PC-3 (cell line): ENCODE measurements at places on chromosomes 3 and 15. TPM values are rescaled to one million over a fixed set of nuclear protein-coding genes. Genes with fewer than 3 reads are reported as not detected.

The UROC1 gene
- not detected in 2 replicates for total RNA-seq

The TERC gene
- total RNA-seq = 544 and 737 TPM in 2 replicates

The SPTSSB gene
- 78.0 and 144 TPM in 2 replicates for total RNA-seq

The RASGRP1 gene
- not detected in 2 replicates for total RNA-seq

The PDZRN3 gene
- total RNA-seq = not detected in 2 replicates

The AADACL2 gene
- not detected in 2 replicates for total RNA-seq

The NR2E3 gene
- 0.35 and 0.77 TPM in 2 replicates for total RNA-seq

The SKOR1 gene
- total RNA-seq = 0.11 and 0.35 TPM in 2 replicates

The PTPRG gene
- 0.29 and 0.73 TPM in 2 replicates for total RNA-seq

The VEPH1 gene
- 11.5 and 27.3 TPM in 2 replicates for total RNA-seq

The SETMAR gene
- 12.8 and 17.5 TPM in 2 replicates for total RNA-seq

The CDCP1 gene
- 120 and 124 TPM in 2 replicates for total RNA-seq

The GRAMD2A gene
- 0.07 TPM in 1 of 2 replicates, not detected in the other for total RNA-seq

The GABRA5 gene
- total RNA-seq = not detected in 2 replicates

The IMPG2 gene
- total RNA-seq = 0.17 and 0.18 TPM in 2 replicates

The GP5 gene
- total RNA-seq = not detected in 2 replicates

The SPINK8 gene
- total RNA-seq = not detected in 2 replicates

The CCR8 gene
- not detected in 2 replicates for total RNA-seq

The EFHB gene
- total RNA-seq = not detected in 2 replicates

The RBP2 gene
- not detected in 2 replicates for total RNA-seq

The LRRC34 gene
- 1.8 and 3.8 TPM in 2 replicates for total RNA-seq

The SLC6A20 gene
- not detected in 2 replicates for total RNA-seq

The PLXND1 gene
- total RNA-seq = 19.2 and 21.8 TPM in 2 replicates

The DNASE1L3 gene
- total RNA-seq = 0.36 and 0.63 TPM in 2 replicates

The LRRIQ4 gene
- 0.52 TPM in 1 of 2 replicates, not detected in the other for total RNA-seq

The GPR27 gene
- 0.07 and 0.58 TPM in 2 replicates for total RNA-seq

The GFM1 gene
- total RNA-seq = 37.5 and 53.0 TPM in 2 replicates

The GOLGA6B gene
- total RNA-seq = 0.11 TPM in 1 of 2 replicates, not detected in the other

The POTEB2 gene
- total RNA-seq = not detected in 2 replicates

The RETNLB gene
- total RNA-seq = not detected in 2 replicates

The SAMD7 gene
- total RNA-seq = not detected in 2 replicates

The GREM1 gene
- total RNA-seq = 0.58 and 1.6 TPM in 2 replicates

The FAM227B gene
- 0.98 and 1.6 TPM in 2 replicates for total RNA-seq

The INO80 gene
- total RNA-seq = 38.4 and 47.7 TPM in 2 replicates

The C3orf49 gene
- total RNA-seq = not detected in 2 replicates

The DUOX1 gene
- 0.29 TPM in 1 of 2 replicates, not detected in the other for total RNA-seq

The IGF1R gene
- total RNA-seq = 3.8 and 15.8 TPM in 2 replicates

The PARP15 gene
- total RNA-seq = not detected in 2 replicates

The MAGI1 gene
- 8.9 and 12.7 TPM in 2 replicates for total RNA-seq

The HYAL1 gene
- total RNA-seq = 0.23 and 1.3 TPM in 2 replicates

The CISH gene
- total RNA-seq = 1.6 and 2.3 TPM in 2 replicates

The ALDH1A3 gene
- total RNA-seq = 5,398 and 6,043 TPM in 2 replicates

The ASB14 gene
- total RNA-seq = not detected in 2 replicates

The CNTN4 gene
- total RNA-seq = not detected in 2 replicates

The MAP2K5 gene
- 4.0 and 5.5 TPM in 2 replicates for total RNA-seq

The SMARCC1 gene
- 43.1 and 53.0 TPM in 2 replicates for total RNA-seq

The DZIP3 gene
- 5.1 and 7.3 TPM in 2 replicates for total RNA-seq

The ACAN gene
- total RNA-seq = not detected in 2 replicates
